ENCODE measurements at places on chromosomes 3 and 15. TPM values are rescaled to one million over a fixed set of nuclear protein-coding genes. Genes with fewer than 3 reads are reported as not detected.
A peak's percentile ranks its signal among the peaks of the same experiment; 100 is the strongest.

Gene CCR9
- 8.3 TPM for total RNA-seq

Gene A4GNT
- not detected for total RNA-seq

DNA sequence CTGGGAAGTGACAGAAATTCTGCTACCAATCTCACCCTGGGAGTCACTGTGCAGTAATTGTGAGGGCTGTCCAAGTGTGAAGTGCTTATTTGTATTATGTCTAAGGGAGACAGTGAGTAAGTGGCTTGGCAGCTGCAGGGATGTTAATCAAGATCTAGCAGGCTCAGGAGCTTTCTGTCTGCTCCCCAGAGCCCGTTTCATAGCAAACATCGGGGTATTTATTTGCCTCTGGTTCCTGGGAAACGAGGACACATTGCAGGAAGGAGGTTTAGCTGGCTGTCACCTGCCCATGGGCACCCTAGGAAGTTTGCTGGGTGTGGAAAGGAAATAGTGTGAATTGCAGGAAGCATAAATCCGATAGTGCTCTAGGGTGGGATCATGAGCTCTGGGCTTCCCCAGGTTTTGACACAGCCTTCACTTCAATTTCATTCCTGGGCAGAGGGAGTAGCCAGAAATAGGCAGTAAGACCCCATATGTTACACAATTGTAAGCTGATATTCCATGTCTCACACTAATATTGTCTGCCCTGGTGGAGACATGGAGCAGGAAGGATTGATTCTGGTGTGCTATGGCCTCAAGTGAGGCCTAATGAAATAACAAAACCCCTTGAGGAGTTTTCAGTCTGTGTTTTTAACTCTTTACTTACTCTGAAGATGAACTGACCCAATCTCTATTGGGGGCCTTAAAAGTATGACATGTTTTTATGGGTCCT is 74.1 kb upstream of the MITF start:
- no peak for DNase-seq
- H3K27ac ChIP-seq: no peak overlapping the region
- H3K27me3 ChIP-seq: no peaks in the 10 kb centered on the region
- H3K4me3 ChIP-seq: no peak overlapping the region
- H3K36me3 ChIP-seq: no peaks in the 10 kb centered on the region
- no peaks in the 10 kb centered on the region for H3K4me1 ChIP-seq

DNA sequence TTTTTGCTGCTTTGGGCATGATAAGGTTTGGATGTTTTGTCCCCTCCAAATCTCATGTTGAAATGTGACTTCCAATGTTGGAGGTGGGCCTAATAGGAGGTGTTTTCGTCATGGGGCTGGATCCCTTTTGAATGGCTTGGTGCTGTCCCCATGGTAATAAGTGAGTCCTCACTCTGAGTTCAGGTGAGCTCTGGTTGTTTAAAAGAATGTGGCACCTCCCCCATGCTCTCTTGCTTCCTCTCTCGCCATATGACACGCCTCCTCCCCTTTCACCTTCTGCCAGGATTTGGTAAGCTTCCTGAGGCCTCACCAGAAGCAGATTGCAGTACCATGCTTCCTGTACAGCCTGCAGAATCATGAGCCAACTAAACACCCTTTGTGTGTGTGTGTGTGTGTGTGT is 255.5 kb downstream of the EPHB1 start:
- H3K4me1 ChIP-seq: no peaks in the 10 kb centered on the region
- no peaks in the 10 kb centered on the region for H3K27me3 ChIP-seq
- no peaks in the 10 kb centered on the region for H3K36me3 ChIP-seq
- DNase-seq: no peak
- no peak overlapping the region for H3K4me3 ChIP-seq

DNA sequence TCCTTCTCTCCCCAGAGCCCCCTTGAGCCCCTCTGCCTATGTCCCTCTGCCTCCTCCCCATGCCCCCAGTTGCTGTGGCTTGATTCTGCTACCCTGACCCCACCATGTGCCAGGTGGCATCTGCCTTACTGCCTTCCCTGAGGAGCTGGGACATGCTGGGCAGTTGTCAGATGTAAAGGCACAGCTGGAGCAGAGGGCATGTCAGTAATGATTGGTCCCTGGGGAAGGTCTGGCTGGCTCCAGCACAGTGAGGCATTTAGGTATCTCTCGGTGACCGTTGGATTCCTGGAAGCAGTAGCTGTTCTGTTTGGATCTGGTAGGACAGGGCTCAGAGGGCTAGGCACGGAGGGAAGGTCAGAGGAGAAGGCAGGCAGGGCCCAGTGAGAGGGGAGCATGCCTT is 3.5 kb upstream of the PPCDC start:
- no peaks in the 10 kb centered on the region for H3K36me3 ChIP-seq
- no peak overlapping the region for H3K4me3 ChIP-seq
- DNase-seq: no peak
- no peaks in the 10 kb centered on the region for H3K27me3 ChIP-seq
- H3K27ac ChIP-seq: no peak overlapping the region
- peaks cover 12% of the 10 kb centered on the region for H3K4me1 ChIP-seq

- H3K4me3 ChIP-seq: no peak overlapping the region
- no peaks in the 10 kb centered on the region for H3K4me1 ChIP-seq
- H3K36me3 ChIP-seq: no peaks in the 10 kb centered on the region
- no peaks in the 10 kb centered on the region for H3K27me3 ChIP-seq
Measured at GRCh38 chr3:183148056-183148455, 14.5 kb downstream of the LAMP3 start.

DNA sequence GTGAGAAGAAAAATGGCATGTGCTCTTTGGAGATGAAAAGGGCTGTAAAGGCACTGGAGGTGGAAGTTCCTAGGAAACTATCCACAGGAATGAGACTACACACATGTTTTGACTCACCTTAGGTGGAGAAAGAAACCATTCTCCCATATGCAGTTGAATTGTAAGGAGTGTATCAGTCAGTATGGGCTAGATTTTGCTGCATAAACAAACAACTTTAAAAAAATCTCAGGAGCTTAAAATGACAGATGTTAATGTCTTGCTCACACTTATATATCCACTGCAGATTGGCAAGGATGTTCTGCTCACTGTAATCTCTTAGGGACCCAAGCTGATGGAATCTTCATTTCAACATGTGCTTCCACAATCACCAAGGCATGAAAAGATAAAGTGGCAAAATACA is 25.6 kb downstream of the RPL22L1 start:
- no peak overlapping the region for H3K27ac ChIP-seq
- no peak overlapping the region for H3K4me3 ChIP-seq
- no peaks in the 10 kb centered on the region for H3K4me1 ChIP-seq
- H3K36me3 ChIP-seq: no peaks in the 10 kb centered on the region
- DNase-seq: no peak

- no peak overlapping the region for H3K27ac ChIP-seq
- H3K4me1 ChIP-seq: no peaks in the 10 kb centered on the region
- no peak overlapping the region for H3K4me3 ChIP-seq
Measured at GRCh38 chr3:100500320-100500880, 8.0 kb downstream of the TMEM45A start.

Gene TMEM207
- not detected for total RNA-seq

DNA sequence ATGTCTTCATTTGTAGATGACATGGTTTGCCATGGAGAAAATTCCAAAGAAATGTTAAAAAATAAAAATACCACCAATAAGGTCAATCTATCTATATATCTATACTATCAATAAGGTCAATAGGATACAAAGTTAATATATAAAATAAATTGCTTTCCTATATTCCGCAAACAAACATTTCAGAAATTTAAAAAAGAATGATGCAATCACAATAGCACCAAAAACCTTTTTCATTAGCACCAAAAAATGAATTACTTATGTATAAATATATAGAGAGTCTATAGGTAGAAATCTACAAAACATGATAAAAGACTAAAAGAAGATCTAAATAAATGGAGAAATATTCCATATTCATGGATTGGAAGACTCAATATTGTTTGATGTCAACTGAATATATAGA is 22.8 kb upstream of the GOLGA8A start:
- no peak for DNase-seq
- H3K27ac ChIP-seq: no peak overlapping the region
- H3K4me3 ChIP-seq: no peak overlapping the region
- H3K27me3 ChIP-seq: no peaks in the 10 kb centered on the region
- H3K36me3 ChIP-seq: no peaks in the 10 kb centered on the region

- H3K27me3 ChIP-seq: no peaks in the 10 kb centered on the region
- no peak overlapping the region for H3K4me3 ChIP-seq
- peaks cover 91% of the 10 kb centered on the region for H3K4me1 ChIP-seq
- peak; percentile 56 for DNase-seq
Measured at GRCh38 chr3:16897254-16897926, 12.6 kb downstream of the PLCL2 start.

DNA sequence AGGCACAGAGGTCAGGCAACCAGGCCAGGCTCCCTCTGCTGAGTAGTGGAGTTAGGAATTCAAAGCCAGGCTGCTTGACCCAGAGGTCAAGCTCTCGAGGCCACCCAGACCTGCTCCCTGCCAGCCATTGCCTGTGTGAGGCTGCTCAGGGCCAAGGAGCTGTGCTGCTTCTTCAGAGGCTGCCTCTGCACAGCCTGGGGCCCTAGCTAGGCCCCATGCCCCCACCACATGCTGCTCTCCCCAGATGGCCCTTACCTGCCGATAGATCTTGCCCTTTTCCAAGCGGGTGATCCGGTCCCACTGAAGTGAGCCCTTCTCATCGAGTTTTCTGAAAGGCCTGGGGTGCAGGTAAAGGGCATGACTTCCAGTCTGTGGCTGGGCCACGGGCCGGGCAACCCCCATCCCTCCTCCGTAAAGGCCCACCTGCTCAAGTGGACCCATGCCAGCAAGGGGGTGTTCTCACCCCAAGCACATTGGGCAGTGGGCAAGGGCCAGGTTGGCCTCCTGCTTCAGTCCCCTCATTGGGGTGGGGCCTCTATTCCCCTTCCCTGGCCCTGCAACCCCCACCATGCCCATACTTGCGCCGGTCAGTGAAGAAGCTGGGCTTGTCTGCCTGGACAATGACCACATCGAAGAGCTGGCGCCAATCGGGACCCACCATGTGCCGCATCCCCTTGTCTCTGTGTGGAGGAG is 6.5 kb downstream of the NT5DC2 start:
- no peak overlapping the region for H3K27ac ChIP-seq
- no peak overlapping the region for H3K4me3 ChIP-seq
- no peaks in the 10 kb centered on the region for H3K36me3 ChIP-seq

DNA sequence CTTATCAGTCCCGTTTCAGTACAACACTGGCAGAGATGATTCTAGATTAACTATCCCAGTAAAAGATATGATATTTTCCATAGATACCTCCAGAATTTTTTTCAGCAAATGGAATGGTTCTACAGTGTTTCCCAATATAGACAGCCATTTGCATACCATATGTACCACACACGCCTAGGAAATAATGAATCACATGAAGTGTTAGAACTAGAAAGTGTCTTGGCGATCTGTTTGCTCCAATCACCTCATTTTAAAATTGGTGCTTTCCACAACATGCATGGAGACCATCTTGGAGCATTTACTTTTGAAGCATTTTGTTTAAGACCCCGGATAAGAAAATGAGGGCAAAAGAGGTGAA is 2.0 kb downstream of the C2CD4A start:
- DNase-seq: no peak
- H3K36me3 ChIP-seq: no peaks in the 10 kb centered on the region
- H3K27ac ChIP-seq: no peak overlapping the region
- H3K4me3 ChIP-seq: no peak overlapping the region
- H3K27me3 ChIP-seq: peaks cover 4% of the 10 kb centered on the region
- peaks cover 7% of the 10 kb centered on the region for H3K4me1 ChIP-seq

DNA sequence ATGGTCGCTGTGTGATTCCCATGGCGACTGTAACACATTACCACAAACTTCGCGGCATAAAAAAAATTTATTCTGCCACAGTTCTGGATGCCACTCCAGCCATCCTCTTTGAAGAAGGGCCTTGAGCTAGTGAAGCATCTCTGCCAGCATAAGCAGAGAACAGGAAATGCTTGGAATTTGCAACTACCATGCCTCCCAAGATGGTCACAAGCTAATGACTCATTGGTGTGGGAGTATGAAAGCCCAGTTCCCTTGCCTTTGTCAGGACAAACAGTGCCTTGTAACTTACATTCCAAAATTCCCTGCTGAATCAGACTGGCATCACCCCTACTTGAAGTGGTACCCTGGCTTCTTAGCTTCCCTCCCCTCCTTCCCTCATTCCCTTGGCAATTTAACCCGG is 129.7 kb downstream of the PROS1 start:
- no peaks in the 10 kb centered on the region for H3K36me3 ChIP-seq
- DNase-seq: no peak
- H3K27ac ChIP-seq: no peak overlapping the region
- H3K4me3 ChIP-seq: no peak overlapping the region
- no peaks in the 10 kb centered on the region for H3K27me3 ChIP-seq

GRCh38 chr15:63502137-63502766 is 2.1 kb upstream of the USP3 start:
- peak overlapping the region; percentile 96 for H3K27ac ChIP-seq
- peak overlapping the region; percentile 10 for H3K4me3 ChIP-seq
- peaks cover 80% of the 10 kb centered on the region for H3K4me1 ChIP-seq
- H3K27me3 ChIP-seq: no peaks in the 10 kb centered on the region
- no peaks in the 10 kb centered on the region for H3K36me3 ChIP-seq
- no peak for DNase-seq

DNA sequence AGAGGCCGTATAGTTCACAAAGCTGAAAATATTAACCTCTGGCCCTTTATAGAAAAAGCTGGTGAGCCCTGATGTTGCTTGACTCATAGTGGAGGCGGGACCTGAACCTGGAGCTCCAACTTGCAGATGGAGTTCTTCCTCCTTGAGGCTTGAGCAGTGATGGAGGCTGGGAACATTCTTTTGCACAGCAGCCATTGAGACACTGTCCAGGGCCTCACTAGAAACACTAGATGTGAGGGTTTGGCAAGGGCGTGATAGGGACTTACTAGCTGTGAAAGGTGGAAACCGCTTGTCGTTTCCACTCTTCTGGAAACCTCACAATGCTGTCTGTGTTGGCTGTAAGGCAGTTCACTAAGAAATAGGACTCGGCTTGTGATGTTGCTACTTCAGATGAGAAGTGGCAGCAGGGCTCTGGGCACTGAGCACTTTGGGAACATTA is 12.5 kb downstream of the SMAD6 start:
- H3K36me3 ChIP-seq: no peaks in the 10 kb centered on the region
- H3K27ac ChIP-seq: no peak overlapping the region
- no peaks in the 10 kb centered on the region for H3K27me3 ChIP-seq
- no peak overlapping the region for H3K4me3 ChIP-seq
